ENCODE measurements at places on chromosomes 7 and 10.

- DNase-seq = no peak
Observed at GRCh38 chr7:54946764-54947163, 72.1 kb upstream of the EGFR start.

- no peak for DNase-seq
Observed at GRCh38 chr7:2354939-2355704, 495 bp downstream of the EIF3B start.

GRCh38 chr10:21524526-21525366 is 736 bp downstream of the SKIDA1 start:
- DNase-seq = no peak

DNA sequence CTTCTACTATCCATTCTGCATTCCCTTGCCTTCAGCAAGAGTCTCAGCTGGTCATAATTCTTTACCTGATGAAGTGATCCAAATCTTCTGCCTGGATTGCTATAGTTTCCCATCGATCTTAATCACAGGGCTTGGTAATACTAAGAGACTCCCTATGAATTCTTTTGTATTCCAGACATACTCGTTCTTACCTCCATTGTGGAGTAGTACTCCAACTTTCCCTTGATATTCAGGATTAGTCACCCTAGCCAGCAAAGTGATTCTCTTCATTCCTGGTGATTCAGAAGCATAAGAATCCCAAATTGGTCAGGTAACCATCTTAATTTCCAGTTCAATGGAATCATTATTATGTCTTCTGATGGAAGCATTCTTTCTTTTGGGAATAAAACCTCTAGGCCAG is 96.7 kb downstream of the TWIST1 start:
- no peak for DNase-seq

DNA sequence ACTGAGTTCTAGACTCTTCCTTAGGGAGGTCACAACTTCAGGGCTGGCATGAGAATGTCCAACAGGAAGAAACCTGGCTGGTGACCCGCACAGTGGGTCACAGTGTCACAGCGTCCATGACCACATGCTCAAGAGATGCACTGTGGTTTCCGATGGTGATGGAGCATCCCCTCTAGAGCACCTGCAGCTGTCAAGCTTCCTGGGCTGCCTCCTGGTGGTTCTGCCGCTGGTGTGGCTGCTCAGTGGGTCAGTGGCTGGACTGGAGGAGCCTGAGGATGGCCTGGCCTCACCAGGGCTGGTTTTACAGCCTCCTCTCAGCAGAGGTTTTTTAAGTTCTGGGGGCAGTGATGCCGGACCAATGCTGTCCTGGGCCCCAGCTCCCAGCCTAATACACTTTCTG is 149.3 kb downstream of the SH3PXD2A start:
- no peak for DNase-seq

- no peak for DNase-seq
Observed at GRCh38 chr7:12741951-12742575, 54.6 kb downstream of the ARL4A start.

- DNase-seq = no peak
Observed at GRCh38 chr7:158008267-158008666, 579.4 kb downstream of the PTPRN2 start.

DNA sequence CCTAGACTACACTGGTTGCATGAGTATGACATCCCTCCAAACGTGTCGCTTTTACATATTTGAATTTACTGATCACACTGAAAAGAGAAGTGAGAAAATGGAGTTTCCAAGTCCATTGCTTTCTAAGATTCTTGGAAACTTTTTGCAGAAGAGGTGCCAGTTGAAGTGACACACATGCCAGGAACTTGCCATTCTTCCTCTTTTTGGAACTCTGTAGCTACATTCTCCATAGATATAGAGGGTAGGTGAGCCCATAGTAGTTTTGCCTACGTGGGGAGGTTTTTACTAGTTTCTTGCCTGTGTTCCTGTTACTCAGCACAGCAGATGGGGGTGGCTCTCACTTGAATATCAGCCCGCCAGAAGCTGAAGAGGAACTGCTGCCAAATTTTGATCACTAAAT is 286.6 kb upstream of the NRP1 start:
- no peak for DNase-seq

Data from astrocyte of the cerebellum (primary cell).